AG04449 (cell line): ENCODE measurements at places on chromosomes 3 and 15.

DNA sequence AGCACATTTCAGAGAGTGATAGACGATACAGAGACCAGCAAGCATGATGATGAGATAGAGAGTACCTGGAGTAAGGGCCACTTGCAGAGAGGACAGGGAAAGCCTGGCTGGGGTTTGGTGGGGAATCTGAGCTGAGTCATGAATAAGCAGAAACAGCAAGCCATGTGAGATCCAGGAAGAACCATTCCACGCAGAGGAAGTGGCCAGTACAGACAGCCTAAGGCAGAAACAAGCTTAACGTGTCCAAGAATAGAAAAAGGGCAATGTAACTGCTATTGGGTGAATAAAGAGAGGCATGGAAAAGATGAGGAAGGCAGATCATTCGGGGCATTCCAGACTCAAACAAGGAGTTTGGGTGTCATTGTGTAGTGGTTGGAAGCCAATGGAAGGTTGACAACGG, 816.3 kb upstream of the CFAP20DC start:
- DNase-seq, result no peak

GRCh38 chr3:63303238-63303637, 25.1 kb downstream of the SYNPR start:
- no peak for DNase-seq

GRCh38 chr3:45043728-45044299, 17.7 kb downstream of the CLEC3B start:
- peak; percentile 78 for DNase-seq

GRCh38 chr3:170055209-170055608, 17.4 kb downstream of the GPR160 start:
- no peak for DNase-seq

DNA sequence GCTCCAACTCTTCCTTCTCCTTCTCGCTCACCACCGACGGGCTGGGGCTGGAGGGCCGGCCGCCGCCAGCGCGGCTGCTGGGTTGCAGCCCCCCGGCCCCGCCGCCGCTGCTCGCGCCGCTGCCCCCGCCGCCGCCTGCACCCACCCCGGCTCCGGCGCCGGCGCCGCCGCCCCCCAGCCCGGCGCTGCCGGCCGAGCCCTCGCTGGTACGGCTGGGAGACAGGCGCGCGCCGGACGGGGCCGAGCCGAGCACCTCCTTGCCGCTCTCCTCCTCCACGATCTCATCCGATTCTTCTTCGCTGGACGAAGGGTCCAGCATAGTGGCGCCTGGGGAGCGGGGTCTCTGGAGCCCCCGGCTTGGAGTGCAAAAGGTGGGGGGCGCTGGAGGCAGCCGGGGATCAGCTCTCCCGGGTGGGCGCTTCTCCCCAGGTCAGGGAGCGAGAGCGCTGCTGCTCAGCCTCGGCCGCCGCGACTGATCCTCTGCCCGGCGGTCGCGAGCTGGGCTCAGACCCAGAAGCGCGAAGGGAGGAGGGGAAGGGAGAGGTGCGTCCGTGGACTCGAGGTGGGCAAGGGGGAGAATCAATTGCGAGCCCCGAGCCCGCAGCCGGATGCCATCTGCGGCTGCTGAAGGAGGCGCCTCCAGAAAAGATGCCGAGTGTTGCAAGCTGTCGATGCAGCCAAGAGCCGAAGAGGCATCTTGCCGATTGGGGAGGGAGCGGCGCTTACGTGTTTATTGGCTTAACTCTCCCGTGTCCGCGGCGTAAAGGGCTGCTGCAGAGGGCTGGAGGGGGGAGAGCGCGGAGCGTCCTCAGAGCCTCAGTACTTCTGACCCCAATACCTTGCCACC, at the start of gene CADPS:
Gene CADPS, minus strand, starts transcription at position 706 of the 847 bp plus-strand sequence. Its CDS starts 387 bp downstream, at position 319.
- no peak for DNase-seq

DNA sequence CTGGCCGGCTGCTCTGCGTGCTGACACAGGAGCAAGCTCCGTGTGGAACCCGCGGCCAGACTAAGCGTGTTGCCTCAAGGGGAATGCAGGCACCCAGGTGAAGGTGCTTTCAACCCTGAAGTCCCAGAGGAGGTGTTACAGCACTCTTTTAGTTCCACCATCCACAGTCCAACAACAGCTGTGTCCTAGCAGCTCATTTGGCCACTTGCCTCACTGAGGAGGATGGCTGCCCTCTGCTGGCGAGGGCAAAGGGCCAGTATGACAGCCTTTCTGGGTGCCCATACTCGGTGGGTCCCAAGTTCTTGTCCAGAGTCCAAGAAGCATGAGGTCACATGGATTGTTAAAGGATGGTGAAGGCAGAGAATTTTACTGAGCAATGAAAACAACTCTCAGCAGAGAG, 87.8 kb downstream of the C3orf85 start:
- DNase-seq, result no peak

GRCh38 chr3:145422556-145422955, 738.4 kb downstream of the PLOD2 start:
- no peak for DNase-seq

GRCh38 chr15:71397377-71397776, 282.1 kb downstream of the THSD4 start:
- DNase-seq, result no peak

GRCh38 chr3:129240436-129240835, 9.0 kb upstream of the COPG1 start:
- no peak for DNase-seq

- DNase-seq, result no peak
Observed at GRCh38 chr15:77025941-77026411, 31.1 kb downstream of the PSTPIP1 start.

DNA sequence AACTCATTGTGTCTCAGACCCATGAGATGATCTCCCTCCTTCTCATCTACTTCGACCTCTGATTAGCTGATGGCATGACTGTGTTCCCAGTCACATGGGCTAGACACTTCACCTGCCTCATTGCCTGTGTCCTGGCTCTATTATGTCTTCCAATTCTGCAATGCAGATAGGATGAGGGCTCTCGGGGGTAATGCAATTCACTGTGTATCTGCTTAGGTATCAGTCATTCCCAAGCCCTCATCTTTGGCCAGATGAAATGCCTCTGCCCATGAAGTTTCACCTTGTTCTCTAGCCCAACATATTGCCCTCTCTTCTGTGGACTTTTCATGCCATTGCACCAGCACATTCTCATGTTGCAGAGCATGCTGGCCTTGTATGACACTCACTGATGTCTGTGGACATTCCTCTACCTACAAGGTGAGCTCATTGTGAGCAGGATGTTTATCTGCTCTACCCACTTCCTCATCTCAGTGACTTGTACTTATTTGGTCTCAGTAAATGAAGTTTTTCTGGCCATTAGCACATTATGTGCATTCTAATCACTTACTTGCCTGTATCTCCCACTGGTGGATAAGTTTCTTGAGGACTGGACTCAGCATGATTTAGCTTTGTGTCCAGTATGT, 32.3 kb downstream of the MOBP start:
- no peak for DNase-seq

GRCh38 chr3:39136533-39137434, 16.6 kb downstream of the CSRNP1 start:
- DNase-seq, result no peak

DNA sequence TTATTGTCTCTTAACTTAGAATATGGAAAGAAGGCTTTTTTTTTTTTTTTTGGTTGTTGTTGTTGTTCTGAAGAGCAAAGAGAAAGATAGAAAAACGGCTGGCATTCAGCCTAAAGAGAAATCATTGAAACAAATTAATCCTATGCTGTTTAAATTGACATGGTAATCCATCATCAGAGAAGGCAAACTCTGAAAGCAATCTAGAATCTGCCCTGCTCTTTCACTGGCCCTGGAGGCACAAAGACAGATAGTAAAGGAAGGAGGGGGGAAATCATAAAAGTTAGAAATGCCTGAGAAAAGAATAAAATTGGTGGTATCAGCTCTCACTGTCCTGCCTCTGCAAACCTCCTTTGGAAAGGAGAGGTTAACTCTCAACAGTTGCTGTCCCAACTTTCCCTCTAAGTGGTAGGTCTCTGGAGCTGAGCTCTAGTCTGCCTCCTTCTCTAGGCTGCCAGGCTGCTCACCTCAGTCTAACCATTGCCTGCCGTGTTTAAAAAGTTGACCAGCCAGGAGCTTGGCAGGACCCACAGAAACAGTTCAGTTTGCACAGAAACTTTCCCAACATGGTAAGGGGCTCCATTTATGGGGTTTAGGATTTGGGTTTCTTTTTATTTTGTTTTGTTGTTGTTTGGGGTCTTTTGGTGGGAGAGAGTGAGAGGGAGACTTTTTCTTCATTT, 13.4 kb upstream of the NR2F2 start:
- no peak for DNase-seq

GRCh38 chr3:24689353-24689752, 194.7 kb upstream of the THRB start:
- no peak for DNase-seq

GRCh38 chr3:169769287-169770181, at the start of gene ACTRT3:
ACTRT3 (minus strand) TSS chr3:169769561; CDS start chr3:169769520, 41 bp downstream.
- DNase-seq, result no peak

DNA sequence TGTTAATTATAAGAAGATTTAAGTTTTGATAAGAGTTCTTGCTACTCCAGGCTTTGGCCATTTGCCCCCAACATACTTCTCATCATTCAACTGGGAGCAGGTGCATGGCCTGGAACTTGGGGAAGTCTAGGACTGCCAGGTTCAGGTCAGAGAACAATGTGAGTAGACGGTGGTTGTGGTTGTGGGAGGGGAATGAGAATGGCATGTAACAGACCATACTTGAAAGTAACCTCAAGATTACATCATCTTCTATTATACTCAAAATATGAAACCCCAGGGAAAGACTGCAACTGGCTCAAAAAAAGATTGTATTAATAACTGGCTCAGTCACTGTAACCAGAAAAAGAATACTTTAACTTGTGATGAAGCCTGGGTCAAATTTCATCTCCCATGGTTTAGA, 364.9 kb upstream of the DPPA4 start:
- DNase-seq, result no peak

- DNase-seq, result no peak
Observed at GRCh38 chr3:166759736-166760513, 620.2 kb downstream of the ZBBX start.

- no peak for DNase-seq
Observed at GRCh38 chr15:52154896-52155865, 36.0 kb downstream of the GNB5 start.

- no peak for DNase-seq
Observed at GRCh38 chr3:135766115-135766514, 199.4 kb upstream of the PPP2R3A start.

GRCh38 chr15:31090766-31091165, 10.8 kb downstream of the TRPM1 start:
- DNase-seq, result no peak

GRCh38 chr3:184479426-184480126, 82.0 kb upstream of the EPHB3 start:
- DNase-seq, result no peak

DNA sequence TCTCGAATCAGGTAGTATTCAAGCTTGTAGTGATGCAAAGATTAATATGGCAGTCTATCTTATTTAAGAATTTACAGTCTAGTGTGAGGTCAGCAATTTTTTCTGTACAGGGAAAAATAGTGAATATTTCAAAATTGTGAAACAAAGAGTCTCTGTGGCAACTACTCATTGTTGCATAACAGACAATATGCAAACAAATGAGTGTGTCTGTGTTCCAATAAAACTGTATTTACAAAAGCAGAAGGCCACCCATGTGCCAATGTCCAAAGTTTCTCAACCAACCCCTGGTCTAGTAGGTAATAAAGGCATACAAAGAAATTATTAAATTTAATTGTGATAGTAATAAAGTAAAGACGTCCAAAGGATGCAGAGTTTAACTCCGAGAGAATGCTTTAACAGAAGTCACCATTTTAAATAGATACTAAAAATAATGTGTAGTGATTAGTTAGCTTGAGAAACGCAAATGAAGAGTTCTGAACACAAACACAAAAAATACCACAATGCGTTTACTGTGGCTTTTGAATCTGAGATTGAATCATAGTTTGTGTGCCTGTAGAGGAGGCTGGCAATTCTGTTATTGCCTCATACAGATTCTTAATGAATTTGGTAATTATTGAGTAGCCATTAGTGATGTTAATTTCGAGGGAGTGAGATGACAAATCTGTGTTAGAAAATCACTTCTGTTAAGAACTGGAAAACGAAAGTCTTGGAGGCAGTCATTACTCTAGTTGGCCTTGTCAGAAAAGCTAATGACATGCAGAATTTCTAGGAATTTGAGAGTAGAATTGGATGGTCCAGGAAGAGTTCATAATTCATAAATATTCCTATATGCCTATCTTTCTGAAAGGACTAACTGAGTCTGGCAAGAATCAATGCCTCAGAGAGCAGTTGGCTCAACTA, 48.7 kb downstream of the CADM2 start:
- DNase-seq, result no peak

GRCh38 chr3:107868449-107868848, 222.4 kb downstream of the CD47 start:
- no peak for DNase-seq

DNA sequence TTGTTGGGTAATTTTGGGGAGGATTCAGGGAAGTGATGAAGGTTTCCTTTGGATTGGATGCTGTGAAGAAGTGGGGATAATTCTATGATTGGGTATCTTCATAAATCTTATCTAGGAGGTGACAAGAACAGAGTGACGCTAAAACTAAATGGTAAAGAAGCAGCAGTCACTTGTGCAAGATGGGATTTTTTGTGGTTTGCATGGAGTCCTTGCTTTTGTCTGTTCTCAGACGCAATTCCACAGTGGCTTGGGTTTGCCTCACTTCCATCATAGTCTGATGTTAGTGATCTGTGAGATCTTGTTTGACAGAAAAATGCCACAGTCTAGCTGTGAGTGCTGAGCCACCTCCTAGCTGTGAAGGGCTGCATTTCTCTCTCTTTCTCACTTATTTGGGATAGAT, 26.9 kb downstream of the GTF2E1 start:
- no peak for DNase-seq

DNA sequence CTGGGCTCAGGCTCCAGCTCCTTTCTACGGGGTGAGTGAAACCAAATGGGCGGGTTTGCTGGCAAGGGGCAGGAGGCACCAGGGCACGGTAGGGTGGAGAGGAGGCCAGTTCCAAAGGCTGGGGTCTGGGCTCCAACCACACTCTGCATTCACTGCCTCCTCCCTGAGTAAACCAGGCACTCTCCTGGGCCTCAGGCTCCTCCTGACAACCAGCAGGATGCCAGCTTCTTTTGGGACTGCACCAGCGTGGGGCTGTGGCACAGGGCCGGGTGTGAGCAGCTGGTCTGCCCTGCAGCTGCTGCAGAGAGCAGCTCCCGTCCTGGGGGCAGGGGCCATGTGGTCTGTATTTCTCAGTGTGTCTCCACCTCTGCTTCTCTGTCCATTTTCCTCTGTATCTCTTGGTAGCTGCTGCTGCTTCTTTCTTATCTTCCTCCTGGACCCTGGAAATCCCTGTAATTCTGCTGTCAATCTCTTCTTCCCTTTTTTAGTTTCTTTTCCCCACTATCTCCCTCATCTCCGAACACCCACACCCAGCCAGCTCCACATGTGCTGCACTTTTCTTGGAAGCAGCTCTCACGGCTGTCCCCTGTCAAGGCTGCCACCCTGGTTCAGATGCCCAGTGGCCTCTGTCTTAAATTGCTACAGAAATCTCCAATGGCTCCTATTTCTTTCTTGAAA, 54.9 kb upstream of the TBC1D21 start:
- no peak for DNase-seq
